Hippocampal formation (tissue), 2 donors: ENCODE measurements at places on chromosomes 7 and 10.

DNA sequence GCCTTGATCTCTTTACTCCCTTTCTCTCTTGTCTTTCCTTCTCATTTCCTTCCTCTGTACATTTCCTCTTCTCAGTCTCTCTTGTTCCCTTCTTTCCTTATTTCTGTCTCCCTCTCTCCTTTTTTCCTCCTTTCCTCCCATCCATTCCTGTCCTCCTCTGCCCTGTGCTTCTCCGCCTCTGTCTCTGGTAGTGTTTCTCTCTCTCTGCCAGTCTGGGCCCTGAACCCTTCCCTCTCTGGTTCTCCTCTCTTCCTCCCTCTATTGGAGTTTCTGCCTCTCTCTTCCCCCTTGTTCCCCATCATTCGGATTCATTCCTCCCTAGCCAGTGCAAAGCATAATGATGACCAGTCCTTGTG, 13.2 kb upstream of the PAX2 start:
- no peak for DNase-seq

DNA sequence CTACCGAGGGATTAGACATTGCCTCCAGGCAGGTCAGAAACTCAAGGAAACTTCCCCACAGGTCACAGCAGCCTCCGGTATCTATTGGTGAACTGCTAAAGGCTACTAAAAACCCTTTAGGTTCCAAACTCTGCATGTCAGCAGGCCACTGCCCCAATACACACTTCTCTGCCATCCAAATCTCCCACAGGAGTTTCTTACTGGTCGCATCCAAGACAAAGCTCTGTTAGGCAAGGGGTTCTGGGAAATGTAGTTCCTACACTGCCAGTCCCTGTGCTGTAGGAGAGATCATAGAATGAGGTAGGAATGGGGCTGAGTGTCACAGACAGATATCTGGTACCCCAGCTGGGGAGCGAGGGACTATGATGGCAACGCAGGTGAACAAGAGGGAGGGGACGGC, 757.0 kb upstream of the C7orf33 start:
- no peak for DNase-seq

GRCh38 chr7:15463801-15464666, 97.8 kb downstream of the AGMO start:
- no peak for DNase-seq

DNA sequence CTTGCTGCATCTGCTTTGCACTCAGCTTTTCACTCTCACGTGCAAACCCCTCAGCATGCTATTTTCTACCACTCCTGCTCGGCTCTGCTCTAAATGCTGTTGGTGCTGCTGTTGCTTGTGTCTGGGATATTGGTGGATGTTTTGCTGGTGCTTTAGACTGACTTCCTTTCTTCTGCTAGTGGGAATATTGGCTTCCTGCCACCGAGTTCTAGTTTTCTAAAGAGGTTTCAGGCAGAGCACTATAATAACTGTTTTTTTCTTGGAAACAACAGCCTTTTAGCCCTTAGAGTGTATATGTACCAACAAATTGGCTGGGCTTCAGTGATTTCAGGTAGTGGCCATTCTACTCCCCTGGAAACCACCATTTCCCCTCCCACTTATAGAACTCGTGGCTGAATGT, 27.8 kb downstream of the TMEM236 start:
- no peak for DNase-seq

GRCh38 chr10:554182-554848, 135.2 kb downstream of the DIP2C start:
- no peak for DNase-seq

DNA sequence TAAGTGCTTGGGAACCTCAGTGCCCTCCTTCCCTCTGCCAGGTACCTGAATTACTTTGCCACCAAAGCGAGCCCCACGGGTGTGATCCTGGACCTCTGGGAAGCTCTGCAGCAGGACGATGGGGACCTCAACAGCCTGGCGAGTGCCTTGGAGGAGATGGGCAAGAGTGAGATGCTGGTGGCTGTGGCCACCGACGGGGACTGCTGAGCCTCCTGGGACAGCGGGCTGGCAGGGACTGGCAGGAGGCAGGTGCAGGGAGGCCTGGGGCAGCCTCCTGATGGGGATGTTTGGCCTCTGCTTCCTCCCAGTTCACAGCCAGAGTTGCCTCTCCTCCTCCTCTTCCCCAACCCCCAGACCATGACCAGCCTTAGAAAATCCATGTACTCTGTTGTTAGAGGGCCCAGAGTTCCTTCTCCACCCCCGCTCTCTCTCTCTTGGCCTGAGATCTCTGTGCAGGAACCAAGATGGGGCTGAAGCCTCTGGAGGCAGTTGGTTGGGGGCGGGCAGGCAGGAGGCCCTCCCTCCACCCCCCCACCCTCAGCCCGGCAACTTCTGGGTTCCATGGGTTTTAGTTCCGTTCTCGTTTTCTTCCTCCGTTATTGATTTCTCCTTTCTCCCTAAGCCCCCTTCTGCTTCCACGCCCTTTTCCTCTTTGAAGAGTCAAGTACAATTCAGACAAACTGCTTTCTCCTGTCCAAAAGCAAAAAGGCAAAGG, 19.8 kb upstream of the SLC29A3 start:
- no peak for DNase-seq

- DNase-seq = no peak
Measured at GRCh38 chr10:29993319-29993915, 66.0 kb downstream of the JCAD start.

GRCh38 chr10:132987671-132988571, 45.6 kb upstream of the CFAP46 start:
- no peak for DNase-seq

DNA sequence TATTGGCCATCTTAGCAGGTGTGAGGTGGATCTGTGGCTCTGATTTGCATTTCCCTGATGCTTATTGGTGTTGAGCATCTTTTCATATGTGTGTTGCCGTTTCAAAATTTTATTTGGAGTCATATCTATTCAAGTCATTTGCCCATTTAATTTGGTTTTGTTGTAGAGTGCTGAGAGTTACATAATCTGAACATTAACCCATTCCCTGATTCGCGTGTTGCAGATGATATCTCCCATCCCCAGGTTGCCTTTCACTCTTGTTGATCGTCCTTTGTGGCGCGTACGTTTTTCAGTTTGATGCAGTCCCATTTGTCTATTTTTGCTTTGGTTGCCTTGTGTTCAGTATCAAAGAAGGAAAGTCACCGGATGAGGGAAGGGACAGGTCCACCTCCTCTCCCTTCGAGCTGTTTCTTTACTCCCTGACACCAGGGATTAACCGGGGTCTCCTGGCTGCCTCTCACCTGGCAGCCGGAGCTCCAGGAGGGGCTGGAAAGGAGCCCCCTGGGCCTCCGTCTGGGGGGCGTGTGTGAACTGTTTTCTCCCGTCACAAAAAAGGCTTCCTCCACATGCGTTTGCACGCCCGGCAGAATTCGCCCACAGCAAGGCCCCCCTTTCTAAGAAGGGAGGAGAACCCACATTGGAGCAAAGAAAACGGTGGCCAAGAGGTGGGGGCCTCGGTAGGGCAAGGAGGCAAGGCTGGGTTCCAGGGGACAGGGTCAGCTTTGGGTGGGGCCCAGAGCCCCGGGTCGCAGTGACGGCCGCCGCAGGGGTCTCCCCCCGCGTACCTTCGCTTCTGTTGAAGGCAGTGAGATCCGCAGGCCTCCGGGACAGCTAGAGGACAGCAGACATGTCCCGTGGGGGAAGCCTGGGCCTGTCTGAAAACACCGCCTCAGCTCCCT, 8.3 kb downstream of the MNX1 start:
- DNase-seq = no peak

DNA sequence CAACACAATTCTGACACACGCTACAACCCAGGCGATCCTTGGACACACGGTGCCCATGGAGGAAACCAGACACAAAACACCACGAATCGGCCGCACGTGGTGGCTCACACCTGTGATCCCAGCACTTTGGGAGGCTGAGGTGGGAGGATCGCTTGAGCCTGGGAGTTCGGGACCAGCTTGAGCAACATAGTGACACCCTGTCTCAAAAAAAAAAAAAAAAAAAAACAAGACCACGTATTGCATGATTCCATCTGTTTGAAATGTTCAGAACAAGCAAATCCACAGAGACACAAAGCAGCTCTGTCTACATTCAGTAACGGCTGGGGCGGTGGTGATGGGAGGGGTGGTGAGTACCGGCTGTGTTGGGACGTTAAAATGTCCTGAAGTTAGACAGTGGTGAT, 25.2 kb downstream of the ADAP1 start:
- peak; percentile 65 for DNase-seq

GRCh38 chr10:7053195-7053594, 357.6 kb downstream of the SFMBT2 start:
- no peak for DNase-seq

DNA sequence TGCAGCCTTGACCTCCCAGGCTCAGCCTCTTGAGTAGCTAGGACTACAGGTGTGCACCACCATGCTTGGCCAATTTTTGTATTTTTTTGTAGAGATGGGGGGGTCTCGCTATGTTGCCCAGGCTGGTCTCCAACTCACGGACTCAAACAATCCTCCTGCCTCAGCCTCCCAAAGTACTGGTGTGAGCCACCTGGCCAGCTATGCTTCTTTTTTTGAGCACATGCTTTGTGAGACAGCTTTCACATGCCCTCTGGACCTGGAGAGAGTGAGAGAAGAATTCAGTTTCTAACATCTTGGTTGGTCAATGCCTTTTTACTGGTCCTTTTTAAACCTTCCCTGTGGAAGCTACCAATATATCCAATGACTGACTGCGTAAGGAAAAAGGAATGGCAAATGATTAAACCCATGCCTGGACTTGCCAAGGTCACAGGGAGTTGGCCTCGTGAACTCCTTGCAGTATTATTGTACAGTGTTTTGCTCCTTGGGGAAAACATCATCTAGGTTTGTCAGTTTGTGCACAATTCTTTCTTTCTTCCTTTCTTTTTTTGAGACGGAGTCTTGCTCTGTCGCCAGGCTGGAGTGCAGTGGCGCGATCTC, 6.2 kb upstream of the FOXK1 start:
- no peak for DNase-seq

GRCh38 chr10:115084277-115084850, 8.8 kb upstream of the ATRNL1 start:
- DNase-seq = no peak

- DNase-seq = peak; percentile 81
Measured at GRCh38 chr7:16989811-16990413, 108.1 kb upstream of the AGR3 start.

- DNase-seq = no peak
Measured at GRCh38 chr10:43683451-43684291, 35.0 kb upstream of the ZNF32 start.

GRCh38 chr10:113801569-113801968, 50.1 kb downstream of the PLEKHS1 start:
- DNase-seq = no peak

DNA sequence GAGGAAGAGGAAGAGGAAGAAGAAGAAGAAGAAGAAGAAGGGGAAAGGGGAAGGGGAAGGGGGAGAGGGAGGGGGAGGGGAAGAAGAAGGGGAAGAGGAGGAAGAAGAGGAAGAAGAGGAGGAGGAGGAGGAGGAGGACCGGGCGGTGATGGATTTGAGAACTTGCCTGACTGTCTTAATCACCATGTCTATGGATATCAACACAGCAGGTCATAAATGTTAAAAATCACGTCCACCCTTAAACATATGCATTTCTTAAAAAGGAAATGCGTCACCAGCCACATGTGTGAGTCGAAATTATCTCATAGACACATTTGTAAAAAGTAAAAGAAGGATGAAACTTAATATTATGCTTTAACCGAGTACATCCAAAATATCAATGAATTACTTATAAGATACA, 42.1 kb upstream of the INSIG1 start:
- no peak for DNase-seq

GRCh38 chr7:142432377-142432776, 174.5 kb upstream of the PRSS58 start:
- DNase-seq = no peak

DNA sequence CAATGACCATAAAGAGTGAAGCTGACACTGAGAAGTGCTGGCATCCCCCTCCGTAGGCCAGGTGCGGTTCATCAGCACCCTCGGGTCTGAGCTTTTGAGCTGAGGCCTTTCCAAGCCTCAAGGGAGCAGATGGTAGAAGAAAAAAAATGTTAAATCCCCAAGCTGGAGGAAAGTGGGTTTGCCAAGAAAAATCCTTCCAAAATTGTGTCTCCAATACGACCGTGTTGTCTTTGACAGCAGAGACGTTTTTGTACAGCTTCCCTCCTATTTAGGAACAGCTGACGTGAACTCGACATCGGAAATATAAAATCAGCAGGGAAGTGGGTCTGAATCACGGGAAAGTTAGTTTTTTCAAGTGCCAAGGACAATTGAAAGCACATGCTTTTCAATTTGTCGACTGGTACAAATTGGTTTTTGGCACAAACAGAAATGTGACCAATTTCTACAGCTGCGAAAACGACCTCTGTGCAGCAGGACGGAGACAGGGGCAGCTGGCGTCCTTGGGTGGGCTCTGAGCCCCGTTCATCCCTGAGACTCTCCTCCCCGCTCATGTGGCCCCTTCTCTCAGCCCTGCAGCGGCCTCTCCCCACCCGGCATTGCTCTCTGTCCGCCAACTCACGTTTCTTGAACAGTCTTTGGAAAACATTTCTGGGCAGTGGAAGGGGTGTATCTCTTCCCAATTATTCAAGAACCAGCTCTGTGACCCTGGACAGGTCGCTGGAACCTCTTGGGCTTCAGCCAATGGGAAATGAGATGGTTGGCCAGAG, 89.9 kb downstream of the PAXIP1 start:
- peak; percentile 74 for DNase-seq

DNA sequence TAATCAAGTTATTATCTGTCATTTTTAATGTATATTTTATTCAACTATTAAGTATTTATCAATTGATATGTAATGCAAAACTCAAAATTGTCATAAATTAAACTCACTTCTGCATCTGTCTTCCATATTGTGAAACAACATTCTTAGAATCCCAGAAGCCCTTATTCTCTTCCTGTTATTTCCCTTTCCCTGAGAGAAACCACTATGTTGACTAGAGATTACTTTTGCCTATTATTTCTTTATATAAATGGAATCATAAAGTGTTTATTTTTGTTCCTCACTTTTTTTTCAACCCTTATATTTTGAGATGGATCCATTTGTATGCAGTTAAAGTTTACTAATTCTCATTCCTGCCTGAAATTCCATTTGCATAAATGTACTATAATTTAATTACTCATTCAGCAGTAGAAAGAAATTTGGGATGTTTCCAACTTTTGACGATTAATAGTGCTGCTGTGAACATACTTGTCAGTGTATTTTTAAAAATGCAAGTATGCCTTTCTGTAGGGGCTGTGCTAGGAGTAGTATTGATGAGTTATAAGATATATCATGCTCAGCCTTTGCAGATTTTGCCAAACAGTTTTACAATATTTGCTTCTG, 211.2 kb downstream of the SEMA3D start:
- no peak for DNase-seq

DNA sequence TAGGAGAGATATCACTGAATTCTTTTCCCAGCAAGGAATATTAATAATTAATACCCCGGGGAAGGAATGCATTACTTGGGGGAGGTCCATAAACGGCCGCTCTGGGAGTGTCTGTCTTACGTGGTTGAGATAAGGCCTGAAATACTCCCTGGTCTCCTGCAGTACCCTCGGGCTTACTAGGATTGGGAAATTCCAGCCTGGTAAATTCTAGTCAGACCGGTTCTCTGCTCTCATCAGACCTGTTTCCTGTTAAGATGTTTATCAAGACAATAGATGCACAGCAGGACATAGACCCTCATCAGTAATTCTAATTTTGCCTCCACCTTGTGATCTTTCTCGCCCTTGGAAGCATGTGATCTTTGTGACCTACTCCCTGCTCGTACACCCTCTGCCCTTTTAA, 162.8 kb upstream of the KCND2 start:
- no peak for DNase-seq
